ENCODE measurements at places on chromosomes 6 and 20.

- DNase-seq: no peak
Observed at GRCh38 chr6:149013586-149014344, 266.9 kb downstream of the UST start.

DNA sequence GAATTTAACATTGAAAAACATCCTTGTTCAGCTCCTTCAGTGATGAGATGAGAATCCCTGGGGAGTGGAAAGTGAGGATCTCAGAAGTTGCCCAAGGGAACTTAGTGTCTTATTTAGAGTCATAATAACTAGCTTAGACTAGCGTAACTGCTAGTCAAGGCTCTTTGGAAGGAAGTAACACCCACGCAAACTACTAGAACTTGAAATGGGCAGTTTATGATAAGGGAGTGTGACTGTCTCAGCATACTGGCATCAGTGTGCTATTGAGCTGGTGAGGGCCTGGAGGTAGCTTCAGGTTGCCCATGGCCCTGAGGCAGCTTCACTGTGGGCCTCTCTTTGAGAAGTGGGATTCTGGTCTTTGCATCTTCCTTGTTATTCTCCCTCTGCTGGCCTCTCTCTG is 40.1 kb downstream of the SLX4IP start:
- no peak for DNase-seq

GRCh38 chr6:162181741-162182401 is 545.7 kb downstream of the PRKN start:
- no peak for DNase-seq

DNA sequence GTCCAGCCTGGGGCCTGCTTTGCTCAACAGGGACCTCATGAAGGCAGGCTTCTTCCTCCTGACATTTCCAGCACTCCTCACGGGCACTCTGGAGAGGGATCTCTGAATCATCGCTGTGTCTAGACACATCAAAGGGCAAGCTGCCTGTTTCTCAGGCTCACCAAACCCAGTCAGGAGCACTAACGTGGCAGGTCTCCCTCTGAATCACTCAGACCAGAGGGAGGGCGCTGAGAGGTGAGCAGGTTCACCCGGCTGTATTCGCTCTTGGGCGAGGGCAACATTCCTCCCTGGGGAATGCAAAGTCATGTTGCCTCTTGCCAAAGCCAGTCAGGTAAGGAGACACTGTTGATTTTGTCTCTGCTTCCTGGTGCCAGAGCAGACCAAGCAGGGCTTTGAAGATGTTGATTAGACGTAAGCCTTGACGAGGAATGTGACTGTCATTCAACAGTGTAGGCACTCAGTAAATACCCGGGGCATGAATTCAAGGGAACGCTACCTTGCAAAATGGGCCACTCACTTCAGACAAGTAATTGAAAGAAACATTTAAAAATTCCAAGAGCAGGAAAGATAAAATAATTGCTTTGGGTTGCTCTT is 50.1 kb downstream of the CYP24A1 start:
- DNase-seq: no peak

GRCh38 chr6:119533603-119534279 is 184.2 kb upstream of the MAN1A1 start:
- DNase-seq: no peak

DNA sequence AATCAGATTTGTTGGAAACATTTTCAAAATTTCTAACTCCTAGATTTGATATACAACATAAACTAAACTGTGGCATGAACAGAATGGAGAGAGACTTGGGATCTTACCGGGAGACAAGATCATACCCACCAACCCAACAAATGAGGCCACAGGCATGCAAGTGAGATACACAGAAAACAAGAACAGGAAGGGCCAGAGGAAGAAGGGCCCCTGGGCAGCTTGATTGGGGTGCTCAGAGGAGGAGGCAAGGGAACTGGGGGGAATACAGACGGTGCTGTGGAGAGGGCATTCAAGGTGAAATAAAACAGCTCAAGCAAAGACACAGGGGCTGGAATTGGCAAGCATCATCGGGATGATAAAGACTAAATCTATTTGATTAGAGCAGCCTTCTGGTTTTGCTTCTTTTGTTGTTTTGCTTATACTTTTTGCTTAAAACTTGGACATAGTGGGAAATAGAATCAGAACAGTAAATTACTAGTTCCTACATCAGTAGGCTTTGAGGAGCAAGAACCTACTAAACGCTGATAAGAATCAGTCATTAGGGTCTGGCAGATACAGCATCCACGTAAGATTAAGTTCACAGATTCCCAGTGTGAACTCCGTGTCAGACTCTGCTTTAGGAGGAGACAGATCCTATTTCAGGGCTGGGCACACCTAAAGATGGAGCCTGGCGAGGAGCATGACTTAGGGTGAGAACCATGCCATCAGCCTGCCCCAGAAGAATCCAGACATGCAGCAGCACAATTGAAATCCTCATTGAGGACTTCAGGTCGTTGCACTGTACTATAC is 3.5 kb upstream of the RAMACL start:
- DNase-seq: no peak

- no peak for DNase-seq
Observed at GRCh38 chr20:14830899-14831298, 493.5 kb upstream of the FLRT3 start.

DNA sequence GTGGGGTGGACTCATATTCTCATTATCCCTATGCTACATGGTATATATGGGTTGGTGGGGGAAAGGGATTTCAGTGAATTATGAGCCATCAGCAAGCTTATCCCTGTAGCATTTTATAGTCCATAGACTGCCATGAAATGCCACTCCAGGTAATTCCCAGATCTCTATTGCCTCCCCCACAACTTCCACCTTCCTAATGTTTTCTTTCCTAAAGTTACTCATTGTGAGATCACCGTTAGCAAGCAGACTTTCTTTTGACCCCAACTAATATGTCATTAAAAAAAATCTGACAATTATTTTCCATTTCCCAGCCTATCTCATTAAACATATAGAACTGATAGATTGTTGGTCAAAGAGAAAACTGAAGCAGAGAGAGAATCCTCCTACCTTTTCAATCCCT is 40.7 kb upstream of the TBX18 start:
- DNase-seq: no peak

GRCh38 chr6:41093729-41094128 is 21.0 kb downstream of the NFYA start:
- no peak for DNase-seq

DNA sequence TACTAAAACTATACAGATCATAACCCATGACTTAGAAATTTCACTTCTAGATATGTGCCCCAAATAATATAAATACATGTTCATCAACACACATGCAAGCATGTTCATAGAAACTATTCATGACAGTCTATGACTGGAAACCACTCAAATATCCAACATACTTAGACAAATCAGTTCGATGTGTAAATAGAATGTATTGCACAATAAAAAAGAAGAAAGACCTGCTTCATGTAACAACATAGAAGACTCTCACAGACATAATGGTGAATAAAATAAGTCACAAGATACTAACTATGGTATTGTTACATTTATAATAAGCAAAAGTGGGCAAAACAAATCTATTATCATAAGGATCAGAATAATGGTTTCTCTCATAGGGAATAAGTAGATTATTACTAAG is 163.5 kb upstream of the THBS2 start:
- DNase-seq: no peak
